ENCODE measurements at places on chromosomes 7 and 10.
A peak's percentile ranks its signal among the peaks of the same experiment; 100 is the strongest.

GRCh38 chr7:27113991-27114769 is 11.7 kb upstream of the HOXA2 start:
- peak; percentile 81 for DNase-seq

DNA sequence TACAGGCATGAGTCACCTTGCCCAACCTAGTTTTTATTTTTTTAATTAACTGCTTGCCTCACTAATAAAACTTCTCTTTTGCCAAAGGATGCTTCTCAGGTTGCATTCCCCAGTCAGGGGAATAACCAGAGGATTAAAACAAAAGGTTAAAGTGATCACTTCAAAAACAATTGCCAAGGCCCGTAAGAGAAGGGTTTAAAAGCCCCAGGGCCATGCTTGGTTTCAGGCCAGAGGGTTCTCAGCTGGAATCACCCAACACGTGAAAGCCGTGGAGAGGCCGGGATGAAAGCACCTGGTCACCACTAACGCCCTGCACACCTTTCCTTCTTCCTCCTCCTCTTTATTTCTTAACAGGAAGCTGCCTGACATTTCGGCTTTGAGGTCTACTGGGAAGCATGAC is 587.5 kb downstream of the PTPRN2 start:
- DNase-seq = peak; percentile 56

- no peak for DNase-seq
These were observed 151.5 kb upstream of the KAT6B start for GRCh38 chr10:74674927-74675326.

DNA sequence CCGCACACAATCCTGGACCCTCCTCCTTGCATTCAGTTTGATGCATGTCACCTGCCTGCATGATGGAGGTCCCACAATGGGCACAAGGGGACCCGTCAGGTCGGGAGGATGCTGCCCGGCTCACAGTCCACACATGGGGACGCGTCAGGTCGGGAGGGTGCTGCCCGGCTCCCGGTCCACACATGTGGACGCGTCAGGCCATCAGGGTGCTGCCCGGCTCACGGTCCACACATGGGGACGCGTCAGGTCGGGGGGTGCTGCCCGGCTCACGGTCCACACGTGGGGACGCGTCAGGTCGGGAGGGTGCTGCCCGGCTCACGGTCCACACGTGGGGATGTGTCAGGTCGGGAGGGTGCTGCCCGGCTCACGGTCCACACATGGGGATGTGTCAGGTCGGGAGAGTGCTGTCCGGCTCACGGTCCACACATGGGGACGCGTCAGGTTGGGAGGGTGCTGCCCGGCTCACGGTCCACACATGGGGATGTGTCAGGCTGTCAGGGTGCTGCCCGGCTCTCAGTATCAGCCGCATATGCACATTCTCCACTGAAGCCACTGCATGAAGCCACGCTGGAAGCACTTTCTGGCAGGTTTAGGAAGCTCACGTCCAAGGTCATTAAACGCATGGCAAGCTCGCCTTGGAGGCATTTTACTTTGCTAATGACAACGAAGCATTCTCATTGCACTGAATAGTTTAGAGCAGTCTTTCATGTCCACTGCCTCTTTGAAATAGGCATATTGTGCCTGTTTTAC is 50.3 kb downstream of the DIP2C start:
- no peak for DNase-seq

GRCh38 chr7:33107136-33108066 is 1.8 kb downstream of the RP9 start:
- peak; percentile 63 for DNase-seq

- DNase-seq = no peak
These were observed 16.4 kb upstream of the BPGM start for GRCh38 chr7:134630237-134630636.

- DNase-seq = no peak
These were observed 9.3 kb upstream of the OR6V1 start for GRCh38 chr7:143042790-143043271.

DNA sequence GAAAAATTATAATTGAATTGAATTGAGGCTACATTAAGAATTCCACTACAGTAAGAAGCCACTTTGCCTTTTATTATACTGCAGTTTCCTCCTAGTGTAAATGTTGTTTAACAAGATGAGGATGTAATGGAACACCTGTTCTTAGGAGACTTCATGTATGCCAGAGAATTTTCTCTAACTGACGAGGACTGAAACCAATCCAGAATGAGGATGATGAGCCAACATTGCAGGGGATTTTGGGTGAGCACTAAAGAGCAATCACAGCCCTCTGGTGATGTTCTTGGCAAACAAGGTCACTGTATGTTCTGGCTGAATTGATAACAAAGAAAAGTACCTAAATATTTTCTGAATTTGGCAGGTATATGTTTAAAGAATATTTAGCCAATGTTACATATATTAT is 60.9 kb downstream of the RELN start:
- no peak for DNase-seq

DNA sequence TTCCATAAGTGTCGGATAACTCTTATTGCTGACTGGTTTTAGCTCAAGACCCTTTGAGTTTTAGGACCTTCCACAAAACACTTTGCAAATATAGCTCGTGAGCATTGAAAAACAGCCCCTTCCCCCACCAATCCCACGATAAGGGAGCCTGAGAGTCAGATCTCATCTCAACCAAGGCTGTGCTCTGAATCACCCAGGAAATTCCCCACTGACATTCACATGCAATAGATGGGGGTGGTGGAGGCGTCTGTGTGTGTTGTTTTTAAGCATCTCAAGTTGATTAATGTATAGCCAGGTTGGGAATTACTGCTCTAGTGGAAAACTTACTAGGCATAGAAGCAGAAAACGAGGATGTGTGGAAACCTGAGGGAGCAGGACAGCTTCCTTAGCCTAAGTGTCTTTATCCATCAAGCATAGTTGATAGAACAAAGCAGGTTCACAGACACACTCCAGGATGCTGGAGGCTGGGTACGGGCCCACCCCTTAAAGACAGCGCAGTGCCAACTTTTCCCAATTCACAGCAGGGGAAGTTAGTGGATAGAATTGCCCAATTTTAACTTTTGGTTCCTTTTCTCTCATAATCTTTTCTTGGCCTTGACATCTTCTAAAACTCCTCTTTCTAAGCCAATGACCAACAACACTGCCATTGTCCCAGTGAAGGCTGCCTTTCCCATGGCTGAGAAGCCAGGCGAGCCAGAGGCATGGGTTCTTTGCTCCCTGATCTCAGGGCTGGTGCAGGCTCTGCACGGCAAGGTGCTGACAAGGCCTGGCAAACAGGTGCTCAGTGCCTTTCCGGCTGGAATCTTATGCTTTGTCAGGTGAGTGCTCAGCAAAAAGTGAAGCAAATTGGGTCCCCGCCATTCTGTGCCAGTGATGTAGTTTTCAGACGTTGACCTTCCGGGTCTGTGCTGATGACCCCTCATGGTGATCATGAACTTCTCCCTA is 98.5 kb upstream of the INSIG1 start:
- DNase-seq = no peak

DNA sequence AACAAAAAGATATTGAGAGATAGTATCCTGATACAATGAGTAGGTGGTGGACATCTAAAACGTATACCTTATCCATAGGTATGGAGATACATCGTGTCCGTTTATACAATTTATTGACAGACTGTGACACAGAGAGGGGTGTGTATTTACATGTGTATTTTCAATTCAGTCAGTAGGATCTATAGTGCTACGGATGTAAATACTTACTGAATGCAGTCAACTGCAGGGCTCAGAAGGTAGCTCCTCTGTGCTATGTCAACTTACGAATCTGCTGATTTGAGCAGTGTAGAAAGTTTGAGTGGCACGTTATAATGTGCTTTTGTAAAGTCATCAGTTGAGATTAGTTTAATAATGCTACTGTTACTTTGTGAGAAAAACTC is 626 bp downstream of the ZNF804B start:
- DNase-seq = no peak

- DNase-seq = no peak
These were observed 109.9 kb downstream of the REEP3 start for GRCh38 chr10:63630931-63631680.

- peak; percentile 27 for DNase-seq
These were observed 141.9 kb downstream of the ADK start for GRCh38 chr10:74292871-74293427.

DNA sequence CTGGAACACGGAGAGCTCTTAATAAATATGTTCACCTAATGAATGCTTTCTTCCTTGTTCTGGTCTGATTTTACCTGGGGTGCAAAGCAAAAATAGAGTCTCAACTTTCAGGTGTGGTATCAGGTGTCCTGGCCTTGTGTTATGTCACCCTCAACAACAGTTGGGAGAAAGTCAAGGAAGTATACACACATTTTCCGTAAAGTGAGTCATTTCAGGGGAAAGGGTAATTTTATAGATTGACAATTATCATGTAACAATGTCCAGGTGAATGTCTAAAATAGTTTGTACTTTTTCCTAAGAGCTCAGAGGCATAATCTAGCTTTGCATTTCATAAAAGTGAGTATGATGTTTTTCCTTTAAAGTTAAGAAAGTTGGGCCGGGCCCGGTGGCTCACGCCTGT is 287.4 kb downstream of the SKIDA1 start:
- no peak for DNase-seq

DNA sequence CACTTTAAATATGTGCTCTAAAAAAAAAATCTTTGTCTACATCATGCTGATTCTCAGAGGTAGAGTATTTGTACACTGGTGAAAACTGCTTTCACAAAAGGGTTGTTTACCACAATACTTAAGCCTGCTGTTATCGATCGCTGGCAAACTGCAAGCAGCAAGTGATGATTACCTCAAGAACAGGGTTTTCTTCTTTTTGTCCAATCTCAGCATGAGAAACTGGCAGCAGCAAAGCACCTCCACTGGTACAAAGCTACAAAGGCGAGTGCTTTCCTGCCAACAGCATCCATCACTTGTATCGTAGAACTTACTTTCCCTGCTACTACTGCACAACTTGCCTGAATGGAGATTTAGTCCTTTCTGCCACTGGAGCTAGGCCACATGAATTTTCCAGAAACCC is 276.5 kb downstream of the DGKB start:
- no peak for DNase-seq

- peak; percentile 18 for DNase-seq
These were observed 853.6 kb downstream of the LRMDA start for GRCh38 chr10:76285012-76285411.

- peak; percentile 52 for DNase-seq
These were observed 4.3 kb downstream of the PLEKHA8 start for GRCh38 chr7:30032310-30033125.

DNA sequence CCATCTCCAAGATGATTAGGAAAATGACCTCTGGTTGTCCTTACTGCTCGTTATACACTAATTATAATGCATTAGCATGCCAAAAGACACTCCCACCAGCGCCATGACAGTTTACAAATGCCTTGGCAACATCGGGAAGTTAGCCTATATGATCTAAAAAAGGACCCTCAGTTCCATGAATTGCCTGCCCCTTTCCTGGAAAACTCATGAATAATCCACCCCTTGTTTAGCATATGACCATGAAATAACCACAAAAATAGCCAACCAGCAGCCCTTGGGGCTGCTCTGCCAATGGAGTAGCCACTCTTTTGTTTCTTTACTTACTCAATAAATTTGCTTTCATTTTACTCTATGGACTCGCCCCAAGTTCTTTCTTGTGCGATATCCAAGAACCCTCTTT is 41.6 kb upstream of the KCNMA1 start:
- no peak for DNase-seq

Data from H4 (cell line).